ENCODE measurements at places on chromosomes 1 and 21. TPM values are rescaled to one million over a fixed set of nuclear protein-coding genes. Genes with fewer than 3 reads are reported as not detected.
A peak's percentile ranks its signal among the peaks of the same experiment; 100 is the strongest.

DNA sequence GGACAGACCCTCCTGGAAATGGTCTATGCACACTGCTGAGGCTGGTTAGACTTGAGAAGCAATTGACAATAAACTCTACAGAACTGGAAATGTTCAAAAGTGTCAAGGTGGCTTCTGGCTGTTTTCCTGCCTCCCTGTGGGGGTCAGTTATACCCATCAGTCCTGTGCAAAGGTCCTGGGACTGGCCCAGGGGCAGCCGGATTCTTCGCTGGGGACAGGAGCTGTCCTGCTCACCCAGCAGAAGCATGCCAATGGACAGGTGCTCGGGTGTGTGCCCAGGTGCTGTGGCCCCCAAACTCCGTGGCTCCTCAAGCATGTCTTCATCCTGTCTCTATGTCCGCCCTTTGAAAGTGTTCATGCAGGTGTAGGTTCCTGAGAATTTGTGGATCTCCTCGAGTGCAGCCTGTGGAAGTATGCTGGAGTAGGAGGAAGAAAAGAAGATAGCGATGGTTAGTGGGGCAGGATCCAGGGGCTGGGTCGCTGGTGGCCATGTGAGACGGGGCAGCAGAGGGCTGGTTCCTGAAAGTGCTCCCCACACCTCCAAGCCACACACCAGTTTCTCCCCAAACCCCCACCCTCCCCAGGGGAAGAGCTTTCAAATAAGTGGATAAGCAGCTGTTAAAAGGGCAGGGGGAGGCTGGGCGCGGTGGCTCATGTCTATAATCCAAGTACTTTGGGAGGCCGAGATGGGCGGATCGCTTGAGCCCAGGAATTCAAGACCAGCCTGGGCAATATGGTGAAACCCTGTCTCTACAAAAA is 49.8 kb downstream of the DHRS3 start:
- H3K27me3 ChIP-seq, result no peaks in the 10 kb centered on the region
- DNase-seq, result no peak
- peaks cover 35% of the 10 kb centered on the region for H3K36me3 ChIP-seq
- no peak overlapping the region for H3K4me3 ChIP-seq
- no peak overlapping the region for H3K27ac ChIP-seq

LY9 gene
- 4.8 TPM for total RNA-seq

DNA sequence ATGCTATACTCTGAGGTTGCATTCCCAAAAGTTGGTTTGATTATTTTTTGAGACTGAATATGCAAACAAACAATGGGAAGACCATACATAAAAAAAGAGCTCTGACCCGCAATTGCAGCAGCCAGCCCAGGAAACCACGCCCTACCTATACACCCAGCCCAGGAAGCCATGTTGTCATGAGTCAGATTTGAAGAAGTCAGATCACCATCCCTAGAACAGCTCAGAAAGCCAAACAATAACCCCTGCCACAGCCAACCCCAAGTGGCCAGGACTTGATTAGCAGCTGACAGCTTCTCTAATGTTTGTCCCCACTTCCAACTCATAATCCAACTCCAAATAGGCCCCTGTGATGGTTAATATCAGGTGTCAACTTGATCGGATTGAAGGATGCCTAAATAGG is 621.9 kb downstream of the NPHP4 start:
- H3K4me3 ChIP-seq, result no peak overlapping the region
- H3K36me3 ChIP-seq, result peaks cover 9% of the 10 kb centered on the region
- H3K27ac ChIP-seq, result no peak overlapping the region
- peaks cover 21% of the 10 kb centered on the region for H3K4me1 ChIP-seq
- peak; percentile 50 for DNase-seq
- H3K27me3 ChIP-seq, result no peaks in the 10 kb centered on the region

DNA sequence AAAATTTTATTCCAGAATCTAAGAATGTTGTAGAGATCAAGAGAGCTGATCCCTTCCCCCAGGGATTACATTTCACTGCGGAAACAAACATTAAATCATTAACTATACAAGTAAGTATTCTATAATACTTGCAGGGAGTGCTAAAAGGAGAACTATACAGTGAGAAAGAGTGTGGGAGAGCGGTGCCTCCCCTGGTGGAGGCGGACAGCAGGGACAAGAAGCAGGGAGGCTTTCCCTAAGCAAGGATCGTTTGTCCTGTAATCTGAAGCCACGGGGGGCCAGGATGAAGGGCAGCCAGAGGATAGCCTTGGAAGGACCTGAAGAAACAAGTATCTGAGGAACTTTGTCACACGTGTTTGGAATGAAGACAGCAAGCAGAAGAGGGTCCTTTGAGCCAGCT is 40.1 kb downstream of the SLC9C2 start:
- no peaks in the 10 kb centered on the region for H3K27me3 ChIP-seq
- H3K27ac ChIP-seq, result no peak overlapping the region
- DNase-seq, result no peak
- peaks cover 3% of the 10 kb centered on the region for H3K36me3 ChIP-seq
- H3K4me1 ChIP-seq, result peaks cover 3% of the 10 kb centered on the region

GRCh38 chr1:246114369-246114768 is 392.7 kb downstream of the SMYD3 start:
- H3K36me3 ChIP-seq, result peaks cover 14% of the 10 kb centered on the region
- no peak overlapping the region for H3K27ac ChIP-seq
- no peaks in the 10 kb centered on the region for H3K27me3 ChIP-seq

IL20 gene
- not detected for total RNA-seq

DNA sequence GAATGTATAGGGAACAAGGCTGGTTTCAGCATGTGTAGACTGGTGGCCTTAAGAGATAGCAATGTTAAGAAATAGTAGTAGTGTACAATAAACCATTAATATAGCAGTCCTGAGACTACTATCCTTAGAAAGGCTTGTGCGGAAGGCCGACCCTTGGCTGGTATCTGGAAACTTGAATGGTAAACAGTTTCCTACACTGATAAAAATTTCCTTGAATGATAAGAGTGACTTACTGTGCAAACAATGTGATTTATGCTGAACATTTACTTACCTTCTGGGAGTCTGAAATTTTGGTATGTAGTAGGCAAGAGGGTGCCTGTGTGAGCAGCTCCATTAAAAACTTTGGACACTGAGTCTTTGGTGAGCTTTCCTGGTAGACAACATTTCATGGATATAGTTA is 44.7 kb downstream of the MAST2 start:
- no peak overlapping the region for H3K4me3 ChIP-seq
- H3K27ac ChIP-seq, result no peak overlapping the region
- DNase-seq, result no peak
- H3K27me3 ChIP-seq, result no peaks in the 10 kb centered on the region

DNA sequence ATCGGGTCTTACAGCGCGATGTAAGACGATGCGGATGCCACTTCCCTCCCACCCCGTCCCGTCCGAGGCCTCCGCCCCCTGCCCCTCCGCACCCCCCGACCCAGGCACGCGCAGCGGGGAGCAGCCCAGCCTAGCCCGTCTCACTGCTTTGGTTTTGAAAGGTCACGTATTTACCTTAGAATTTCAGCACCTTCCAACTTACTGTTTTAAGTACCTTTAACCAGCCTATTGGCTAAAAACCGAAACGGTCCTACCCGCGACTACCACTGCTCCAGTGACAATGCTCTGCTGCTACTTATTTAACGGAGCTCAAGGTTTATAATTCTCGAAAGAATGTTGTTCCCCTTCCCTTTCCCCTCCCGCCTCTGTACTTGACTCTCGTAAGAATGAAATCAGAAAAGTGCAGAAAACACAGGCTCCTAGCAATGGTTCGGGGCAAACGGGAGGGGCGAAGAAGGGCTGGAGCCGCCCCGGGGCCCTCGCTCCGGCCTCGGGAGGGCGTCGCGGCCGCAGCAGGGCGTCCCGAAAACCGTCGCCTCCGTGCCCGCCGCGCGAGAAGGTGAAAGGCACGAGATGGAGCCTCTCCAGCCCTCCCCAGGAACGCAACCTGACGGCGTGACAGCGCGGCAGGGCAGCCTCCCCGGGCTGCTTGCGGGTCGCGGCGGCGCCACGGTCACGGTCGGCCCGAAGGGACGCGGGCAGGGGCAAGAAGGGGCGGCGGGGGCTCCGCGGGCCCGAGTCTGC is 667 bp downstream of the TMEM50B start:
- peaks cover 19% of the 10 kb centered on the region for H3K4me1 ChIP-seq
- peak overlapping the region; percentile 92 for H3K4me3 ChIP-seq
- peak overlapping the region; percentile 79 for H3K27ac ChIP-seq
- peak; percentile 58 for DNase-seq
- H3K36me3 ChIP-seq, result no peaks in the 10 kb centered on the region

TAS1R1 gene
- total RNA-seq, result not detected

- DNase-seq, result no peak
- no peaks in the 10 kb centered on the region for H3K36me3 ChIP-seq
- H3K4me1 ChIP-seq, result no peaks in the 10 kb centered on the region
- H3K4me3 ChIP-seq, result no peak overlapping the region
- H3K27me3 ChIP-seq, result peaks cover 3% of the 10 kb centered on the region
- H3K27ac ChIP-seq, result no peak overlapping the region
Observed at GRCh38 chr1:165228111-165228655, 128.3 kb downstream of the LMX1A start.

DNA sequence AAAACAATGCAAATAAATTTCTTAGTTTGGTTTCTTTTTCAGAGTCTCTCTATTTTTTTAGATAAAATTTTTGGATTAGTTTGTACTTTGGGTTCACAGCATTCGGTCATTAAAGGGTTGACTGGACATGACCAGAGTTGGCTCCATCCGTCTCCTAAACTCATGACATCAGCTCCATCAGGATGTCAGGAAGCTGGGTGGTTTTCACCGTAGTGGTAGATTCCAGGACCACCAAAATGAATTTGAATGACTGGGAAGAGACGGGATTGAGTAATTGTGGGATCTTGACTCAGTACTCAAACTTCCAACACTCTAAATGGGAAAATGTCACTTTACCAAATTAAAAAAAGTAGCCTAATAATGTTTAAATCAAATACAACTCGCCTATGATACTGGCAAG is 279.2 kb upstream of the DUSP10 start:
- no peak overlapping the region for H3K4me3 ChIP-seq
- no peak overlapping the region for H3K27ac ChIP-seq

- no peaks in the 10 kb centered on the region for H3K36me3 ChIP-seq
- H3K4me1 ChIP-seq, result peaks cover 2% of the 10 kb centered on the region
- no peak overlapping the region for H3K27ac ChIP-seq
- DNase-seq, result peak; percentile 15
- H3K4me3 ChIP-seq, result no peak overlapping the region
- H3K27me3 ChIP-seq, result no peaks in the 10 kb centered on the region
Observed at GRCh38 chr1:214386747-214387146, 105.8 kb downstream of the SMYD2 start.

- peak overlapping the region; percentile 46 for H3K27ac ChIP-seq
- peak overlapping the region; percentile 58 for H3K4me3 ChIP-seq
- H3K4me1 ChIP-seq, result peaks cover 68% of the 10 kb centered on the region
- H3K36me3 ChIP-seq, result no peaks in the 10 kb centered on the region
Observed at GRCh38 chr1:176196728-176197127, 10.4 kb downstream of the COP1 start.

GRCh38 chr1:41360074-41360785 is 1.0 kb upstream of the FOXO6 start:
- no peak for DNase-seq
- no peaks in the 10 kb centered on the region for H3K36me3 ChIP-seq
- peaks cover 4% of the 10 kb centered on the region for H3K4me1 ChIP-seq
- H3K27me3 ChIP-seq, result peaks cover 19% of the 10 kb centered on the region

DNA sequence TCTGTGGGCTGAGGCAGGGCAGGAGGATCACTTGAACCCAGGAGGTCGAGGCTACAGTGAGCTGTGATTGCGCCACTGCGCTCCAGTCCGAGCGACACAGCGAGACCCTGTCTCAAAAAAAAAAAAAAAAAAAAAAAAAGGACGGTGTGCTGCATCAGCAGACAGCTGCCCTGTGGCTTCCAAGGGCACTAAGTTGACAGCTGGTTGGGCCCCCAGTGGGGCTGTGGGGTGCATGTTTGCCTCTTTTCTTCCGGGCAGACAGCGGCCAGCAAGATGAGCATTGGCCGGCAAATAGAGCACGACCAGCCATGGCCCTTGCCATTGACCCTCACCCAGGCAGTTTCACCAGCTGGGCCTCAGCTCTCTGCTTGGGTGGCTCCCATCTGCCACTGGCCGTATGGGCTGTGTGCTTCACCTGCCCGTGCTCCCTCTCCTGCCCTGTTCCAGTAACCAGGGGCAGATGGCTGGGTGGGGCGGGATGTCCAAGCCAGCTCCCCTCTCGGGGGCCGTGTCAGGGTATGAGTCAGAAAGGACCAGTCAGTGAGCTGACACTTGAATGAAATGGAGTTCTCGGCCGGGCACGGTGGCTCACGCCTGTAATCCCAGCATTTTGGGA is 12.3 kb upstream of the SLC25A34 start:
- H3K4me3 ChIP-seq, result no peak overlapping the region
- H3K4me1 ChIP-seq, result no peaks in the 10 kb centered on the region
- no peaks in the 10 kb centered on the region for H3K27me3 ChIP-seq
- H3K27ac ChIP-seq, result no peak overlapping the region

DNA sequence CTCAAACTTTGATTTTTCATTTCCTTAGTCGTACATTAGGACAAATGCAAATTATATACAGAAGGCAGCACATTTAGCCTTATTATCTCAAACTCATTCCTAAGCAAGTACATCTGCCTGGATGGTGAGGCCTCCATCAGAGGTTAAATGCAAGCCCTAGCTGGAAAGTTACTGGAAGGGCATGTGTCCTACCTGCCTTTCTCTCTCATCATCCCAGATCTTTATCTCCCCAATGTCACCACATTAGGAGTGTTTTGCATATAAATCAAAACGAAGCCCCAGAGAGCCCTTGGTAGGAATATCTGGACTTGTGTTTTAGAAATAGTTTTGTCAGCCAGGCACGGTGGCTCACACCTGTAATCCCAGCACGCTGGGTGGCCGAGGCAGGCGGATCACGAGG is 35.0 kb downstream of the APP start:
- no peaks in the 10 kb centered on the region for H3K36me3 ChIP-seq
- H3K27me3 ChIP-seq, result no peaks in the 10 kb centered on the region
- H3K27ac ChIP-seq, result no peak overlapping the region
- peaks cover 15% of the 10 kb centered on the region for H3K4me1 ChIP-seq
- H3K4me3 ChIP-seq, result no peak overlapping the region

MPC2 gene
- total RNA-seq, result 71.3 TPM

DNA sequence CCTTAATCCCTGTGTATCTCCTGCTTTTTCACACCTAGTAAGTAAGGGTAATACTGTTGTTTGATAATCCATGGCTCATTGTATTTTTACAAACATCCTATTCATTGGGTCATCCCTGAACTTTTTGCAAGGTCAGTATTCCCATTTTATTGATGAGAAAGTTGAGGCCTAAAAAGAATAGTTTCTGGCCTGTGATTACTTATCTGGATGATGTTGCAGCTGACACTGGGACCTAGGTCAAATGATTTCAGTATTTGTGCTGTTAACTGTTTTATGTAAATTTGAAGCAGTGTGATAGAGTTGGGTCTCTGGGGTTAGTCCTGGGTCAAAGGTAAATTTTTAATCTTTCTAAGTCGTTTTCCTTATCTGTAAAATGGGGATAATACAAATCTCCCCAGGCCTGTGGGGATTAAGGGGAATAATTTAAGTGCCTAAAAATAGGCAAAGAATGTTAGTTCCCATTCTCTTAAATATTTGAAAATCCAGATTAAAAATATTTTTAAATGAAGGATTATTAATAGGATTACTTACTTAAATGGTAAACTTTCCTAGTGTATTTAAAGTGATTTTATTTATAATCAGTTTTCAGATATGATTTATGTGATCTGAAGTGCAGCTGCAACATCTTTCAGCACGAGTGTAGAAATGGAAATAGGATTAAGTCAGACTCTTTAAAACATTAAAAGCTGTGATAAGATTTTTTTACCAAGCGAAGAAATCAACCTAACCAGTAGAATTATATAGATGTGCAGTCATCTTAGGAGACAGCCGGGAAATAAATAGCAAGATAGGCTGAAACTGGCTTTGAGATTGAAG is 4.3 kb downstream of the PPP2R5A start:
- H3K27ac ChIP-seq, result no peak overlapping the region
- peaks cover 60% of the 10 kb centered on the region for H3K4me1 ChIP-seq
- H3K4me3 ChIP-seq, result peak overlapping the region; percentile 41
- DNase-seq, result no peak
- no peaks in the 10 kb centered on the region for H3K27me3 ChIP-seq

All from activated CD4-positive, alpha-beta memory T cell treated with anti-CD3 and anti-CD28 coated beads for 36 hours (primary cell).